A549 (cell line): ENCODE measurements at places on chromosomes 7 and 10.

DNA sequence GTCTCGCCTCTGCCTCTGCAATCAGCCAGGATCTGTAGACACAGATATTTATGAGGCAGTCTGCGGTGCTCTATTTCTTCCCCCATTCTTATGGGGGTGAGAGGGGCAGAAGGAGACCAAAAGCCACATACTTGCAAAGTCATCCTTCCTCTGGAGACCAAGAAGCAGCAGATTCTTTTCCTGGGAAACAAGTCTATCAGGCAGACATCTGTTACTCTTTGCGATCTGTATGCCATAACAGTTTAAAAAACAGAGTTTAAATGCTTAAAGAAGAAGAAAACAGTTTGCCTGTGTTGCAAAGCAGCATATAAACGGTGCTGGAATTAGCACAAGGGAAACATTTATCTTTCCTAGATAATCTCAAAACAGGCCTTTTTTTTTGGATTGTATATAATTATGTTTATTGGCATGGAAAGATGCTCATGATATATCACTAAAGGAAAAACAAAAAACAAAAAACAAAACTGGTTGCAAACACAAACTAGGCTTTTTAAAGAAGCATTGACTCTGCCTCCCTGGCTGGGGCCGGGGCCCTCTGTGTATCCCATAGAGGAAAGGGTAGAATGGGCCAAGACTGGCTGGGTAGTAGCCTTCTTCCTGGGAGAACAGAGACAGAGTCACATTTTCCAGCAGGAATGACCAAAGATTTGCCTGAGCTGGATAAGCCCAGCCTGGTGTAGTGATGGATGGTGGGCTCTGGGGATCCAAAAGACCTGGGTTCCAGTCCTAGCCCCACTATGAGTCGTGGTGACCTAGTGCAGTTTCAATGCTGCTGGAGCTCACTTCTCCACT is 50.4 kb downstream of the RGS10 start:
- DNase-seq = no peak

GRCh38 chr7:151014950-151015349 is 9.3 kb downstream of the ATG9B start:
- DNase-seq = no peak

GRCh38 chr10:3781468-3782145 is 3.4 kb downstream of the KLF6 start:
- no peak for DNase-seq

DNA sequence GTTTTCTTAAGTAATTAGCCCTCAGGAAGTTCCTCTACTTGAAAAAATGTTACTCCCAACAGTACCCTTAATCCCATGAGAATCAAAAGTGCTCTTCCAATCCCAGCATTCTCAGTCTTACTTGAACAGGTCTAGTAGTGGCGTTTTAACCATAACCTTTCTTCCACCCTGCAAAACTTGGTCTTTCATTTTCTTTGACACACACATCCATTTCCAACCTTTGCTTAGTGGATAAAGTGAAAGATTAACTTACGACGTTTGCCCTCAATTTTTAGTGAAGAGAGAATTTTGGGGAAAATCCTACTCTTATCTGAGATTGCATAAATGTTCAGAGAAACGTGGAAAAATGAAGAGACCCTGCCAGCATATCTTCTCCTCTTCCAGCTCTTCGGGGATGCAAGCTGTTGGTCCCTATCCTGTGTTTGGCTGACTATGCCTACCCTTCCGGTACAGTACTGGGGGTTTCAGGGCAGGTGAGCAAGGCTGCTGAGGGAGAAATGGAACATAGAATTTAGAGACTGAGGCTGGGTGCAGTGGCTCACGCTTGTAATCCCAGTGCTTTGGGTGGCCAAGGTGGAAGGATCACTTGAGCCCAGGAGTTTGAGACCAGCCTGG is 18.8 kb downstream of the WBP1L start:
- DNase-seq = no peak

DNA sequence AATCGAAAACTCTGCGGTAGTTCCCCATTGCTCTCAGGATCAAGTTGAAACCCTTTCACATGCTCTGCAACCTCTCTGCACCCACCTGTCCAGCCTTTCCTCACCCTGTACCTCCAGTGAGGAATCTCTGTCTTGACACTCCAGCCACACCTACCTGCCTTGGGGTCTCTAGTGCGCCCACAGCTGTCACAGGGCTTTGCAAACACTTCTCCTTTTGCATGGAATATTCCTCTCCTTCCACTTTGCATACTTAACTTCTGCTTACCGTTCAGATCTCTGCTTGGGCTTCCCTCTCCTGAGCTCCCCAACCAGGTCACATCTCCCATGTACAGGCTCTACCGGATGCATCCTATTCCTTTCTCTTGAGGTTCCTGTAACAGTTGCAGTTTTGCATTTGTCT is 6.6 kb upstream of the ZYX start:
- no peak for DNase-seq

DNA sequence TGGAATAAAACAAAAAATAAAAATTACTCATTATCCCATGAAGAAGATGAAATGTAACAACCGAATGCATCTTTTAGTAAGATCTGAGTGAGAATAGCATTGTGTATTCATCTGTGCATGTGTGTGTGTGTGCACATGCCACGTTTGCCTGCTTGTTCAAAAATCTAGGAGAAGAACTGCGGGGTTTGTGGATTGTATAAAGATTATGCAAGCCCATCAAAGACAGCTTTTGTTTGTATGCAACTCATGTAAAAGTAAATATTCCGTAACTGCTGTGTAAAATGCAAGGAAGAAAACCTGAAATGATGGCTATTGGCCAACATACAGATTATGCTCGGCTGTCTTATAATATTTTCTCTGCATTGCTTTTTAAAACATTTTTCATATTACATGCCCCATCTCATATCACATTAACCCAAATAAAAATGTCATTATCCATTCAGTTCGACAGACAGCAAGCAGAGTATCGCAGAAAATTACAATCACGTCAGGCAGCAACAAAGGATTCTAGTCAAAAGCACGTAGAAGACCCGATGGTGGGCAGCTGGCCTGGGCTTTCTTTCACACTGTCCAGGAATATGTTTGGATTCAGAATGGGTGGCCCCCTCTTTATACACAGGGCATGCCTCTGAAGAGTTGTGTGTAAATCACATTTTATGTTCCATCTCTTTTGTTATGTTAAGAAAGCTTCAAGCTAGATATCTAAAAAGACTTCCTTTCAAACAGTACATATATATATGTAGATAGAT is 114.0 kb downstream of the PARP12 start:
- DNase-seq = no peak

- DNase-seq = no peak
These were observed 490.2 kb upstream of the AUTS2 start for GRCh38 chr7:69108097-69108496.

DNA sequence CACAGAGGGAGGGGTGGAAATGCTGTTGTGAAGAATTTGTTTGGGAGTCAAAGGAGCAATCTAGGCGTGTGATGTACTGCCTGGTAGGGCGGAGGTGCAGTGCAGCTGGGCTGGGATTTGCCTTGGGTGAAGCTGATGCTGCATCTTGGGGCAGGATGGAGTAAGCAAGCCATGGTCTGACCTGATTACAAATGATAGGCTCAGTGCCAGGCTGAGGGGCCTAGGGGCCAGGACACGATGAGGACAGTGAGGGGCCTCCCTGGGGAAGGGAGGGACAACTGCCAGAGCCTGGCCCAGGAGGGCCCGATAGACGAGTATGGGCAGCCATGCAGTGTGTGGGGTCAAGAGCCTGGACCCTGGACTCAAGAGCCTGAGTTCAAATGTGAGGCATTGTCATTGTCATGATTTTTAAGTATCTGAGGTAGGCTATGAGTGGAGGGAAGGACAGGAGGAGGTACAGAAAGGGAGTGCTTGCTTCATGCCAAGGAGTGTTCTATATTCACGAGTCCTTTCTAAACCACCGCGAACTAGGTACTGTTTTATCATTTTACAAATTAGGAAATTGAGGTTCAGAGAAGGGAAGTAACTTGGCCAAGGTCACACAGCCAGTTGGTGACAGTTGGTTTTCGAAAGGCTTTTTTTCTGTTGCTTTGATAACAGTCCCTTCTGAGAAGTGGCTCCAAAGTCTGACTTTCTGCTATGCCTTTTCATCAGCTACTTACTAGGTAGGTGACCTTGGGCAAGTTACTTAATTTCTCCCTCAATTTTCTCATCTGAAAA is 29.7 kb downstream of the HIF1AN start:
- no peak for DNase-seq

- peak; percentile 43 for DNase-seq
These were observed 40.5 kb downstream of the RCC1L start for GRCh38 chr7:75033064-75033463.

GRCh38 chr10:103859161-103860086 is 4.0 kb upstream of the SH3PXD2A start:
- DNase-seq = peak; percentile 69

GRCh38 chr10:5930272-5930671 is 40.2 kb downstream of the FBH1 start:
- DNase-seq = no peak

DNA sequence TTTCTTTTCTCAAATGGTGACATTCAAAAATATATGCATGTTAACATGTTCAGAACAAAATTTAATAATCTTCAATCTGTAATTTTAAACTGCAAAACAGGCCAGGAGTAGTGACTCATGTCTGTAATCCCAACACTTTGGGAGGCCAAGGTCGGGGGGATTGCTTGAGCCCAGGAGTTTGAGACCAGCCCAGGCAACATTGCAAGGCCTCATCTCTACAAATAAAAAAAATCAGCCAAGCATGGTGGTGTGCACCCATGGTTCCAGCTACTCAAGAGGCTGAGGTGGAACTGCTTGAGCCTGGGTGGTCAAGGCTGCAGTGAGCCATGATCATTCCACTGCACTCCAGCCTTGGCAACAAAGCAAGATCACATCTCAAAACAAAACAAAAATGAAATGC is 394.3 kb downstream of the PARD3 start:
- DNase-seq = peak; percentile 50

- peak; percentile 45 for DNase-seq
These were observed 170.3 kb downstream of the NRP1 start for GRCh38 chr10:33164060-33164709.

- no peak for DNase-seq
These were observed 1.8 kb downstream of the UFSP1 start for GRCh38 chr7:100887516-100888290.

GRCh38 chr10:49606981-49607535 is 3.1 kb upstream of the SLC18A3 start:
- peak; percentile 34 for DNase-seq

- no peak for DNase-seq
These were observed 182.9 kb downstream of the BMPER start for GRCh38 chr7:34087892-34088891.

DNA sequence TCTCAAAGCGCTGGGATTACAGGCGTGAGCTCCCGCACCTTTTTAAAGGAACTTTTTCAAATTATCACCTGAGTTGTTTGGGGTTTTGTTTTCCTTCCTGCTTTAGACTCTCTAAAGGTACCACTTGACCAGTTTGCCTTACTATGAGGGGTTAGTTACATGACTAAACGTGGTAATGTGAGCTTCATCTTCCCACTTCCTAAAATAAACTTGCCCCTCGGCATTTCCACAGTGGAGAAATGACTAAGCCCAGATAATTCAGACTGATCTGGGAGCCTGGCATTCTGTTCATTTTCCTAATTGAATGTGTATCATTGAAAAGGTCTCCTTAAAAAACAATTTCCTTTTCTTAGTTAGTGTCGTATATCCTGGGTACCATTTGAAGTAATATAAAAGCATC is 163.4 kb downstream of the PLXDC2 start:
- DNase-seq = no peak

DNA sequence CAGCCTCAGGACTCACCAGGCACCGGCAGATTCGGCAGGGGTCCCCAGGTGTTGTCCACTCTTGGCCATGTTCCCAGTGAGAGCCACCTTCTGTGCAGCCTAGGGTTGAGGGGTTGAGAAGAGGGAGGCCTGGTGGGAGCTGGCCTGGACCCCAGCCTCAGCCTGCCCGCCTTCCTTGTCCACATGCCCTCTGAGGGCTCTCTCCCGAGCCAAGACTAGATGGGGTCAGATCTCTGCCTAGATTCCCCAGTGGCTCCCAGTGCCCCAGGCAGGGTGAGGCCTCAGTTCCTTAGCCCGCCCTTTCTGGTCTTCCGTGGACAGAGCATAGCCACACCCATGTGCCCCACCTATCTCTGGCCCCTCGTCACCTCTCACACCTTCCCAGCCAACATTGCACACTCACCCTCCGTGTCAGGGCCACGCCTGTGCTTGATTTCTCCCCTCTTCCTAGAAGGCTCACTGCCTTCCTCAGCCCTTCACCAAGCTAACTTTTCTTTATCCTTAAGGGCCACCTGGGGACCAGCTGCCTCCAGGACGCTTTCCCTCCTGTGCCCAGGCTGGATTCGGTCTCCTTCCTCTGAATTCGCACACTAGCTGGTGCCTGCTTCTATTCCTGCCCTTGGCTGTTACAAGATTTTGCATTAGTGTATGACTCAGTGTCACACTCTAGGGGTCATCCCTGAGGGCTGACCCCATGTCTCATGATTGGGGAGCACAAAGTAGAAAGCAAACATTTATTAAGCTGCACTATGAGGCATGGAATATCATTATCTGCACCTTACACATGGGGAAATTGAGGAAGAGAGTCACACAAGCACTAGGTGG is 7.5 kb downstream of the KCP start:
- DNase-seq = no peak

GRCh38 chr7:29588212-29588611 is 24.6 kb downstream of the PRR15 start:
- DNase-seq = no peak

GRCh38 chr7:106957766-106958165 is 86.7 kb upstream of the PRKAR2B start:
- no peak for DNase-seq

DNA sequence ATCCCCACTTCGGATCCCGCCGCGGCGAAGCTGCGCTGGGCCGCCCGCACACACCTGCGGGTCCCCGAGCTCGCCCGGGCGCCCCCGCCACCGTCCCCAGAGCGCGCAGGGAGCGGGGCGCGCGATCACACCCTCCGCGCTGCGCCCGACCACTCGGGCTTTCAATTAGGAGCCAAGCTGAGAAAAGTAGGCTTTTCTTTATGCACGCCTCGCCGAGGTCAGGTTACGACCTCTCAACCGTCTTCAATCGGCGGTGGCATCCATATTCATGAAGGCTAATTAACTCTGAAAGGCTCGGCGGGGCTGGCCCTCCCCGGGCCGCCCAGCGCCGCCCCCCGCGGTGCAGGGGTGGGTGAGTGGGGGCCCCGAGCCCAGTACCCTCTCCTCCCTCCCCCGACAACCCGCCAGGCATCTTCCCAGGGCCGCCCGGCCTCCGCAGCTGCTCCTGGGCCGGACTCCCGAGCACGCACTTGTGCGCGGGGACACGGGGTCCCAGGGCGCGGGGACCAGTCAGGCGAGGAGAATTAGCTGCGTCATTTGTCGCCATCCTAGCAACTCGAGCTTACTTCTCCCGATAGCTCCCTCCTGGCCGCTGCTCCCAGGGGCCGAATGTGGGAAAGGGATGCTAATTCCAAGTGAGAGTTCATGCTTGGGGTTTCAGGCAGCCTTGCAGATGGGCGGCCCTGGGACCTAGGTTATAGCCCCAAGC is 155.5 kb upstream of the LYZL2 start:
- no peak for DNase-seq

DNA sequence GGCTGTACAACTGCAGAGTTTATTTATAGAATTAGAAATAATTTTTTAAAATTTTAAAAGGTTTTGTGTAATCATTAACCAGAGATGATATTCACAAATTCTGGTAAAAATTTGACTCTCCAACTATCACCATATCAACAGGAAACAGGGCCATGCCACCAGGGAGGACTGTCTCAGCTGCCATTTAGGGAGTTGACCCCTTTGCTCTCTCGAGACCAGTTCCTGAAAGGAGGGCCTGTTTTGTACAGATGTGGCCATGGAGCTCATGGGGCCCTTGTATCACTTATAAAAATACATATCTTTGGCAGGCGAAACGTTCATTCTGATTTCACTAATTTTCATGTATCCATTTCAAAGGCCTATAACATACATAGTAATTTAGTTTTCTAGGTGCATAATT is 20.3 kb downstream of the H2AZ2 start:
- no peak for DNase-seq

GRCh38 chr7:101972627-101973026 is 155.2 kb downstream of the CUX1 start:
- DNase-seq = no peak
